ENCODE measurements at places on chromosomes 7 and 10. TPM values are rescaled to one million over a fixed set of nuclear protein-coding genes. Genes with fewer than 3 reads are reported as not detected.

DNA sequence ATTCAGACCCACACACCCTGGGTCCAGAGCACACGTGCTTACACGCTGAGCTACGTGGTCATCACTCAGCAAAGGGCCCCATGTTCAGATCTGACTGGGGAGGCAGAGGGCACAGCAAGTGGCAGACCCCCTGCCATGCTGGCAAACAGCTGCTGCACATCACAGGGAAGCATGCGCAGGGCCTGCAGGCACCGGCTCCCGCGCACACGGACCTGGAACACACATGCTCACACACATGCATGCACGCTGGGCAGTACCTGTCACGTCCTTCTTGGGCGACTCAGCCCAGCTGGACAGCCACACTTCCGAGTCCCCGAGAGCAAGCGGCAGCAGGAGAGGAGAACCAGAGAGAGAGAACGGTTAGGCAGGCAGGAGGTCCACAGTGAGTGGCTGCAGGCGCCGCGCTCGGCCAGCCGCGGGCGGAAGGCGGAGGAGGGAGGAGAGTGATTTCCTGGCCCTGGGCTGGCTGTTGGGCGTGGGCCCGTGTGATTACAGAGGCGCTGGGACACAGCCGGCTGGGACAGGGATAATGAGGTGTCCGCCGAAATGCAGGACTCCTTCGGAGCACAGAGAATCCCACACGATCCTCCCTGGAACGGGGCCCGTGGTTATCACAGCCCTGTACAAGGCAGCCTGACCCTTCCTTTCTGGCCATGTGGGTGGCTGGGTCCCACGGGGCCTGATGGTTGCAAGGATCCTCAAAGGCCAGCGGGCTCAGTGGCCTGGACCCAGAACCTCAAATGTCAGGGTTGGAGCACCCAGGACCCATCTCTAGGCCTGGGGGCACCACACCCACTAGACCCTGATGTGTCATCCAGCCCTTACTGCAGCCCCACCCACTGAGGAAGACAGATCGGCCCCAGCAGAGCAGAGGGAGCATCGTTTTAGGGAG lies 175.1 kb downstream of the NEURL1 start:
- DNase-seq: no peak

DNA sequence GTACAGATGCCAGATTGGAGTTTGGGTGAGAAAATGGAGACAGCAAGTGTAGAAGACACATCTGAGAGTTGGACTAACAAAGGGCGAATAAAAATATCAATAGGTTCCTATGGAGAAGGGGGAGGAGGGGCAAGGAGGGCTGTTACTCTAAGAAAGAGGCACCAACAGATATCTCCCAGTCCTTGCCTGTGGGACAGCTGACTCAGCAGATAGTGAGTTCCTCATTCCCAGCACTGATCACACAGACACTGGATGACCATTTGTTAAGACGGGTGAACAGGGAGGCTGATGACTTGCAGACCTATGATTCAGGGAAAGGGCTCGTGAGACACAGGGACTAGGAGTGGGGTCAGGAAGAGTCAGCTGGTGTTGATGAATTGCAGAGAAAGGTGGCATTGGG lies 5.7 kb upstream of the PRR15 start:
- DNase-seq: no peak

- no peak for DNase-seq
Measured at GRCh38 chr10:79082631-79083596, 14.1 kb downstream of the ZMIZ1 start.

DNA sequence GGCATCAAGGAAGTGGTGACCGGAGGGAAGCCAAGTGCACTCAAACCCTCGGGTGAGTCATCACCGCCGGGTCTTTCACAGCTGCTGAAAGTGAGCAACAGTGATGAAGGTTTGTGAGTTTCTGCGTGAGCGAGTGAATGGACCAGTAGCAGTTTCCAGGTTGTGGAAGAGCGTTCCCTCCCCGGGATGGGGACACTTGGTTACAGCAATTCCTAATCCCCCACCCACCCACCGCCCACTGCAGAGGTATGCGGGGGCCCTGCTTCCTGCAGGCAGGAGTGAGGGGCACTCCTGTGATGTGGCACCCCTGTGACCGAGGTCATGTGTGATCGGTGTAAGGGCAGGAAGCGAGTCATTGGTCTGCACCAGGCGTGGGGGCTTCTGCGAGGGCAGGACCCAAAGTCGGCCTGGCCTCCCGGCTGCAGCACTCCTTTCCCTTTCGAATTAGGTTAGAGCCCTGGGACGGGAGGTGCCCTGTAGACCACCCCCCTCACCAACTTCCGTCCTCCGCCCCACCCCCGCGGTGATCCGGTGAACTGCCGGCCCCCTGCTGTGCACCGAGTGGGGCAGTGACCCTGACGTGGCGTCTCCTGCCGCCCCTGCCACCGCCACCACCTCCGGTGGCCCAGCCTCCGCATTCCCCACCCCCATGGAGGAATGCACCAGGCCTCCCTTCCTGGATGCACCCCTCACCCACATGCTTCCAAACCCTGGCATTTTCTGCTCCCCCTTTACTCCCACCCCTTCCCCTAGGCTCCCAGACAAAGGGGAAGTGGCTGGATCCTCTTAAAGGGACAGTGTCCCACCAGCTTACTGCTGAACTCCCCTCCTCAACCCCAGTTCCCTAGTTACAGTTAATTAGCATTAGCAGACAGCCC lies 10.9 kb downstream of the LIMK1 start:
- DNase-seq: peak; percentile 73

GRCh38 chr10:59460601-59461000 lies 98.3 kb upstream of the FAM13C start:
- DNase-seq: no peak

Gene AMZ1
- total RNA-seq: 14.6 TPM

Gene HOXA1
- total RNA-seq: 0.37 TPM

Gene PANK1
- total RNA-seq: 1.8 TPM

Gene SVOPL
- not detected for total RNA-seq

Gene TMEM139
- not detected for total RNA-seq

Gene ECHDC3
- total RNA-seq: 9.6 TPM

Gene NANOS1
- total RNA-seq: 0.69 TPM
